Endodermal cell (in vitro differentiated cells): ENCODE measurements at places on chromosomes 16 and 17. TPM values are rescaled to one million over a fixed set of nuclear protein-coding genes. Genes with fewer than 3 reads are reported as not detected.

The PRSS21 gene
- not detected in 3 replicates for total RNA-seq

DNA sequence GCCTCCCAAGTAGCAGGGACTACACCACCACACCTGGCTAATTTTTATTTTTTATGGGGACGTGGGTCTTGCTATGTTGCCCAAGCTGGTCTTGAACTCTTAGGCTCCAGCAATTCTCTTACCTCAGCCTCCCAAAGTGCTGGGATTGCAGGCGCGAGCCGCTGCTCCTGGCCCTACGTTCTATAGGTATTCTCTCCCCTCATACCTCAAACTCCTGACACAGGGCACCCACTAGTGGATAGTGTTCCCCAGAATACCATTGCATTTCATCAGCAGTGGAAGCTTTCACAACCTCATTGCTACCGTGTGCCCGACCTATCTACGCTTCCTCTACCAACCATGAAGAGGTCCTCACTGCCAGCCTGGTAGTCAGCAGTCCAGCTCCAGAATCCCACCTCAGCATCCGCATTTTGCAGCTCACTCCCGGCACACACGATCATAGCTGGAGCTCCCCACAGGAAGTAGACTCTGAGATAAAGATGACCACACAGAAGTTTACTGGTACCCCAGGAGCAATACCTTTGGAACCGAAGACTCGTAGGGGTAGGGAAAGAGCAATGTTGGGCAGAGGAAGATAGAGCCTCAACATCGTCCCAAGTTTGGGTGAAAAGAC, 9.3 kb downstream of the CTRB2 start:
- peak; percentile 60 for DNase-seq

- no peak for DNase-seq
These were observed 411.7 kb downstream of the UTP18 start for GRCh38 chr17:51672065-51672464.

GRCh38 chr16:78686601-78687000, 587.1 kb downstream of the WWOX start:
- DNase-seq, result no peak

The GRAP gene
- 0.15 and 0.45 TPM in 2 replicates for total RNA-seq

DNA sequence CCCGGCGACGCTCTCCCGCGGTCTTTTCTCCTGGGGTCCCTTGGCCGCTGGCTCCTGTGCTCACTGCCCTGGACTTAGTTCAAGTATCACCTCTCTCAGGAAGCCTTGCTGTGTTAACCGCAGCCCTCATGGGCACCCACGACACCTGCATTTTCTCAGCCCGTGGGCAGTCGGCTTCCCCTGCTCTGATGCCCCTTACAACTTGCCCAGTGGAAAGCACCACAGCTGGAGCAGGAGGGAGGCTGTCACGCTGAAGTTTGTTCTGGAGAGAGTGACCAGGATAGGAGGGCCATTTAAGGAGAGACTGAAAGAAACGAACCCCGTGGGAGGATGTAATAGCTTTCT, 395 bp downstream of the STXBP4 start:
- DNase-seq, result no peak
